NCI-H748 treated with DMSO at 0.1 percent for 48 hours (cell line): ENCODE measurements at places on chromosomes 5 and 9.
A peak's percentile ranks its signal among the peaks of the same experiment; 100 is the strongest.

- no peak for DNase-seq
Measured at GRCh38 chr5:78615697-78616096, 32.9 kb downstream of the LHFPL2 start.

GRCh38 chr9:8872802-8873201 is 1073.2 kb upstream of the DMAC1 start:
- DNase-seq = no peak

DNA sequence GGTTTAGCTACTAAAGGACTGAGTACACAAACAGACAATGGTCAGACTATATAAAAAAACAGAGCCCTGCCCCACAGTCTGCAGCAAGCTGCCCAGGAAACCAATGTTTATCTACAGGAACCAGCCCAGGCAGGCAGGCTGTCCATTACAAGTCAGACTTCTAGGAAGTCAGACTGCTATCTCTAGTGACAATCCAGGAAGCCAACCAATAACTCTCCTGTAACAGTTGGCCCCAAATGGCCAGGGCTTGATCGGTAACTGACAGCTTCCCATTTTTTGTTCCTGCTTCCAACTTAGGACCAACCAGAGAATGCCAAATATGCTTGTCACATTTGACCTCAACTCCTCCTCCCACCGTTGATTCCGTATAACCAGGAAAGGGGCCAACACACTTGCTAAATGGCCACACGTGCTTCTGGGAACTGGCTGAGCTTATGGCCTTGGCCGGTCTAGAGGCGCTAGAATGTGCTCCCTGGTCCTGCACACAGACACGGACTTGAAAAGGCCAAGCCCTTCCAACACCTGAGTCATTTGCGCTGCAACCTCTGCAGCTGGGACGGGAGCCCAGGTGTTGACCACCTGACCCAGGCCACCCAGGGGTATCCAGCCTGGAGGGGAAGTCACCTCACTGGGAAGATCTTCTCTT is 79.6 kb upstream of the CDK20 start:
- peak; percentile 16 for DNase-seq

DNA sequence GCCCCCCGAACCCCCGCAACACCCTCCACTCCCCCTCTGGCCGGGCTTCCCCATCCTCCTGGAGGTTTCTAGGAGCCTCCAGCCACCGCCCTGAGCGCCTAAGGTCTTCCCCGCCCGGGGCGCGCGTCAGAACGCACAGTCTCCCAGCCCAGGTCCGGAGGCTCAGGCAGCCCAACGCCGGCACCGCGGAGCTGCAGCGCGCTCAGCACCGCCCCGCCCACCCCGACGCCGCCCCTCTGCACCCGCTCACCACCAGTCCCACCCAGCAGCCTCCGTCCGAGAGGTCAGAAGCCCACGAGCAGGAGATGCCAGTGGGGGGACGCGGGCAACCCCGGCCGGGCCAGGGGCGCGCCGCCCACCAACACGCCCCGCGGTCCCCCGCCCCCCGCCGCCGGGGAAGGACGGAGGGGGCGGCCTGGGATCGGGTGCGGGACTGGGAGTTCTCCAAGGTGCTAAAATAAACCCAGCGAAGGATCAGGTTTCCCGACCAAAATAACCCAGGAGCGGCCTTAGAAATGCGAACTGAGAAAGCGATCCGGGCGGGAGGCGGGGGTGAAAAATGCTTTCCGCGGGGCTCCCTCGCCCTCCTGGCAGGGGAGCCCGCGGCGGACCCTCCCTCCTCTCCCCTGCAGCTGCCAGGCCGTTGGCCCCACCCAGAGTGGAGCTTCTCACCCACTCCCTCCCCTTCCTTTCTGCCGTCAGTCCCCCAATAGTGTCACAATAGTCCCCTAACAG is 6.5 kb upstream of the FAM78A start:
- no peak for DNase-seq

GRCh38 chr9:75067894-75068293 is 20.1 kb downstream of the NMRK1 start:
- no peak for DNase-seq

GRCh38 chr9:114384836-114385396 is 2.9 kb downstream of the AKNA start:
- DNase-seq = no peak

- no peak for DNase-seq
Measured at GRCh38 chr5:143008809-143009521, 238.8 kb downstream of the ARHGAP26 start.

DNA sequence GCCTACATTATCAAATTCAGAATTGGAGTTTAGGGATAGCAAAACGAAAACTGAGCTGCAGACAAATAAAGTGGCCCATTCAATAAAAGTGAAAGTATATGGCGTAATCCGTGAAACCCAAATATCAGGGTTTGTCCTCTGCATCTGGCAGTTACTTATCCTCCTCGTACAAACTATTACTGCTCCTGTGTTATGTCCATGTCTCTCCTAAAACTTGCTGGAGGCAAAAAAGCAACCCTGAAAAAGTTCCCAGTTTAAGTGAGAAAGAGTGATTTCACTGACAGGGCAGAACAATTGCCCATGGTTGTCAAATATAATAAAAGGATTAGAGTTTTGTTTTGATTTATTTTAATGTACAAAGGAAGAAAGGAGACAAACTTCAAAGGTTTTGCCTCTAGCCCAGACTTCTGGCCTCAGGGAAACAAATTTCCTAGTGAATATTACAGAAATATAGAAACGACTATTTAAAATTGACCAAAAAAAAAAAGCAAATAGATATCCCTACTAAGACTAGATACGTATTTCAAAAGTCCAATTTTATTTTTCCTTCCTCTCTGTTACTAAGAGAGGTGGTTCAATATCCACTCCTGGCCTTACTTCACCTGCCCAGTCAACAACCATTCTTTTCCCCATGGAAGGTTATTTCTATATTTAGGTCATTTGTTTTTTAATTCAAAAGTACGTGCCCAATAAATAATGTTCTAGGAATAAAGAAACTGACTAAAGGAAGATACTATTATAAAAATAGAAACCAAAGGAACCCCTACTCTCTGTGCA is 50.0 kb downstream of the NFIB start:
- DNase-seq = no peak

DNA sequence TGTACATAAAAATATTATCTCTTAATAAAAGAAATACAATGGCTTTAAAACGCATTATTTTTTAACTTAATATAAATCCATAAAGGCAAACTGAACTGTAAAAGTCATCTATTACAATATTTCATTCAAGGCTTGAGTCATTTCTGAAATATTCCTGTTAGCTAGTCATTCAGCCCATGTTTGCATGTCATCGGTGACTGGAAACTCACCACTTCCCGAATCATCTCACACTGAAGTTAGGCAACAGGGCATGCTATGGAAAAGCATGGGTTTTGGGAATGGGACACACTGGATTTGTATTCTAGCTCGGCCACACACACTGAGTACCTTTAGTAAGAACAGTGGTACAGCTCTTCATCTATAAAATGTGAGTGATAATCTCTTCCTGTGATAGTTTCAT is 691.1 kb upstream of the C9orf72 start:
- DNase-seq = no peak

GRCh38 chr5:179462040-179462439 is 88.3 kb upstream of the RUFY1 start:
- no peak for DNase-seq

DNA sequence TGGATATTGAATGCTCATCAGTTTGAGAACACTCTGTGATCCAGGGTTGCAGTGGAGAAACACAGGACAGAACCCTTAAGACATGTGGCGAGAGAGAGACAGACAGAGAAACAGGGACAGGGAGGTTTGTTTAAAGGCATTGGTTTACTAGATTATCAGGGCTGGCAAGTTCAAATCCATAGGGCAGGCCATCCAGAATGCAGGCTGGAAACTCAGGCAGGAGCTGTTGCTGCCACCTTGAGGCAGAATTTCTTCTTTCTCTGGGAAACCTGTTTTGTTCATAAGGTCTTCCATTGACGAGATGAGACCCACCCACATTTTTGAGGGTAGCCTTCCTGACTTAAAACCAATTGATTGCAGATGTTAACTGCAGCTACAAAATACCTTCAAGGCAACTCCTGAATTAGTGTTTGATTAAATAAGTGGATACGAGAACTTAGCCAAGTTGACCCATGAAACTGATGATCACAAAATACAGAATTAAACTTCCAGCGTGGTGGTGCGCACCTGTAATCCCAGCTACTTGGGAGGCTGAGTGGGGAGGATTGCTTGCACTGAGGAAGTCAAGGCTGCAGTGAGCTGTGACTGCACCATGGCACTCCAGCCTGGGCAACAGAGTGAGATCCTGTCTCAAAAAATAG is 55.9 kb downstream of the NSUN2 start:
- peak; percentile 94 for DNase-seq

DNA sequence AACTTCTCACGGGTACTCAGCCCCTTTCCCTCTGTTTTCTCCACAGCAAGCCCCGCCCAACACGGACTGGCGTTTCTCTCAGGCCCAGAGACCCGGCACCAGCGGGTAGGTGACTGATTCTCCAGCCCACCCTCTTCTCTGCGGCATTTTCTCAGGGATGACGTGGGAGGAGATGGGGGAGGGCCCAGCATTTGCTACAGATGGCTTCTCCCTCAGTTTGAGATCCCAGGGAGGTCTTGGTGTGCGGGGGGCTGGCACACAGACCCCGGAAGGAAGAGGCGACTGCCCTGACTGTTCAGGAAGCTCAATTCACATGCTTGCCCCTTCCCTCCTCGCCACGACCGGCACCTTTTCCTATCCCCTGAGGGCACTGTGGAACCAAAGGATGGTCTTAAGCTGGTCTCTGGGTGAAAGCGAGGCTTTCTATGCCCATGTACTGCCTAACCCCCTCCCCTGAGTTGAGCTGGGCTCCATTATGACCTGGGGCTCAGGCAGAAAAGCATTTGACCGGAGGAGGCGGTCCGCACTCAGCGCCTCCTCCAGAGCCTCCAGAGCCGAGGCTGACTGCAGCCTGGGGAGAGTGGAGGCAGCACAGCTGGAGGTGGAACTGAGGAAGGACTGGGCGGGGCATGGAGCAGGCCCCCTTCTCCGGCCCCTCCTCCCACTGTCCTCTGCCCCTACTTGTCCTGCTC is 6.0 kb downstream of the PCDHGC5 start:
- DNase-seq = no peak

DNA sequence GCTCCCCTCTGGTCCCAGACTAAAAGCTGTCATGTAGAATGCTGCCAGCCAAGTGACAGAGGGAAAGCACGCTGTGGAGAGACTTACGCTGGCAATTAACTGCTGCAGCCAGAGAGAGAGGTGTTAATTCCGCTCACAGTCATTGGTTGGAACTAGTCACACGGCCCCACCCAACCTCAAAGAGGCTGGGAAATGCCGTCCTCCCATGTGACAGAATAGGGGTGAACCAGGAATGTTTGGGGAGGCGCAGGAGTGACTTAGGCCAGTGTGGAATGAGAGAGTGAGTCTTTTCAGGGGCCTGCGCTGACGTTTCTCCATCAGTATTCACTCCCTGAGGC is 87.6 kb downstream of the AMBP start:
- DNase-seq = no peak

- peak; percentile 54 for DNase-seq
Measured at GRCh38 chr9:104092875-104093600, 1.1 kb upstream of the SMC2 start.

DNA sequence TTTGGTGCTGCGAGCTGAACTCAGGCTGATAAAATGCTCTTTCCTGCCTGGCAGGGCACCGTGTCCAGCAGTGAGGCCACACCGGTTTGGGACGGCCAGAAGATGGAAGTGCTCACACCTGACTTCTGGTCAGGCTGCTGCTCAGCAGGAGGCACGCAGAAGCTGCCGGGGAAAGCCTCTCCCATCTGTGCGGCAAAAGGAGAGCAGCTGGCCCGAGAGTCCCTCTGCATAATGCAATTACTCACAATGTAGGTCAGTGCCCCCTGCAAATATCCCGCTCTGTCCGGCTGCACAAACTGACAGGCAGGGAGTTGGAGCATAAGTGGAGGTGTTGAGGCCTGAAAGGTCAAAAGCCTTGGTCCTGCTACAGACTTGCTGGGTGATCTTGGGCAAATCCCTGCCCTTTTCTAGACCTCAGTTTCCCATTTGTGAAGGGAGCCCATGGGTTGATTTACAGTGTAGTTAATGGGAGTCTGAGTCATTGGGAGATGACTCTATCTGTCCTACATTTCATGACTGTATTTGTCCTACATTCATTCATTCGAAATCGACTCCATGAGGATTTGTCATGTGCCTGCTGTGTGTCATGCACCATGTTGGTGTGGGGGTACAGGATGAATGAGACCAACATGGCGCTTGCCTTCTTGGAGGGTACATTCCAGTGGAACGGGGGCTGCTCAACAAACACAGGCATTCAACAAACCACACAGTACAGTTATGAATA is 61.8 kb upstream of the TBC1D2 start:
- no peak for DNase-seq

GRCh38 chr9:97660340-97660739 is 26.7 kb downstream of the NCBP1 start:
- no peak for DNase-seq

DNA sequence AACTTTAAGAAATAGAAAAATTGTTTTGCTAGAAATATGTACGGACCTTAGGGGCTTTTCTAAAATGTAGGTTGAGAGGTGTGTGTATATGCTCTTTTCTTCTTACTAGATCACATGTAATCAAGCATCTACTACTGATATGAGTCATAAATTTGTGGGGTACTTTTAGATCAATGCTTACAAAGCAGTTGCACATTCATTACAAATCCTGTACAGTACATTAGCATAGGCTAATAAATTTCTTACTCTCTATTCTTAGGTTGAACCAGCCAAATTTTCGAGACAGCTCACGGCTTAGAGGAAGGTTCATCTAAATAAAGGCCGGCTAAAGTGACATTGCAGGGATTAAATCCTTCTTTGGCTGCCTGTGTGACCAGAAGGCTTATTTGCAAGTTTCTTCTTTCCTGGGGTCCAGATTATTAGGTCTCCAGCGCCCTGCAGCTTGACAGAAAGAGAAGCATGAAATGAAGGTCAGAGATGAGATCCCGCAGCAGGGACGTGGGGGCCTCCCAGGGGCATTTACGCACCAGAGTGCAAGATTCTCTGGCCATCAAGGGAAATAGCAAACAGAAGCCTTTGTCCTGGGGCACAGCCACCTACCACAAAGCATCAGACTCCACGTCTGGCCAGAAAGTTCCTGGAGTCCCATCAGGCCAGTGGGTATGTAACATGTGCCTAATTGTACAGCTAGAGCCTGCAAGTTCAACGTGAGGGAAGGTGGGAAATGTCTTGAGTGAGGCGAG is 53.0 kb downstream of the NIM1K start:
- no peak for DNase-seq

GRCh38 chr5:145944328-145944727 is 8.0 kb downstream of the SH3RF2 start:
- DNase-seq = no peak

DNA sequence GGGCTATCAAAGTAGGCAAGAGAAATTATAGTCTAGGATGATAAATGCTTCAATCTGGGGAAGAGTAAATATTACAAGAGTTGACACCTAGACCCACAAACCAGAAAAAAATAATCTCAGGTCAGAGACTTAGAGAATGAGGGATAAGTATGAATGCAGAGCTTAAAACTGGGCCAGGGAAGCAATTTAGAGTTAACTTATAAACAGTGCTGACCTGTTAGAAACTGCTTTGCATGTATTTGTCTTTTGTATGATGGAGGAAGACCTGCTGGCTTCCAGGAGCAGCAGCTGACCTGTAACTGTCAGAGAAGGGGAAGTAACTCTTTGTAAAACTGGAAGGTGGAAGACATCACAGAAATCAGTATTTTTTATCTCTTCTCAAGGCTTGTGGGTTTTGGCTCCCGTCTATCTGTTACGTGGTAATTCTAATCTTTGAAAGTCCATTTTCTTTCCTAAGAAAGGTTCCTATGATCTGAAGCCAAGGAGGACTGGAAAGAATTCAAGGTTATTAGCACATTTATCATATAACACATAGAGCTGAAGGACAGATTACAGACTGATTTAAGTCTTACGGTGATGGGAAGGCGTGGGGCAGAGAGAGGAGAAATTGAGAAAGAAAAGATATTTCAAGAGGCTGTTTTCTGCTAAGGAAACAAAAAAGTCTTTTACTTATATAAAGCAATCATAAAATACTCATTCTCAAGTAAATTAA is 114.7 kb upstream of the ADAMTS19 start:
- no peak for DNase-seq
